ENCODE measurements at places on chromosomes 7 and 10. TPM values are rescaled to one million over a fixed set of nuclear protein-coding genes. Genes with fewer than 3 reads are reported as not detected.

Gene PPP1R3C
- total RNA-seq = 238 TPM

Gene ANKRD1
- 10.9 TPM for total RNA-seq

DNA sequence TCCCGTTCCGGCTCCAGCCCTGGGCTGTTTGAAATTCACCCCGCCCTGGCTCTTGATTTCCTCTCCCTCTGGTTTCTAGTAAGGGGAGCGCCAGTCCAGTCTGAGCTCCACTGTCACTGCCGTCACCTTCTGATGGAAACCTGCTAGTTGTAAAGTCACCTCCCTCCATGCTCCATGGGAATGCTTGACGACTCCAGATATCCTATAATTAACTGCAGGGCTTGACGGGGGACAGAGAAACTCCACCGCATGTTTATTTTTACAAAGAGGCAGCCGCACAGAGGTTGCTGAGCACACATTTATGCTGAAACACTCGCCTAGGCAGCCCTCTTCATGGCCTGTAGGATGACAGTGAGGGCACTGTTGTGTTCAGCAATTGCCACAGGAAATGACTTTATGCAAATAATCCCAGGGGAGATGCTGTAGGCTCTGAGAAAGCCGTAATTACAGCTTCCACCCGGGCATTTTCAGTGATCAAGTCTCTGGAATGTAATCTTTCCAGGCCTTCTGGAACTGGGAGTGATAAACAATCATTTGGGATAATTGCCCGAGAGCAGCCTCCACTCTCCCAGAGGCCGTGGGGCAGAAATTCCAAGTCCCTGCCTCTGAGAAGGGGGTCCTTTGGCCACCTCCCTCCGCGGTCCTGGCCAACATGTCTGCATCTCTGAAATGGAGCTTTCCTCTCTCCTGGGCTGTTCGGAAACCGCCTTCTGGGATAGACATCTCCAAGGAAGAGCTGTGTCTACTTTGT, 300.5 kb downstream of the KLF6 start:
- no peak overlapping the region for H3K27ac ChIP-seq
- H3K4me1 ChIP-seq = peaks cover 12% of the 10 kb centered on the region
- H3K36me3 ChIP-seq = no peaks in the 10 kb centered on the region
- peak; percentile 46 for DNase-seq
- H3K27me3 ChIP-seq = no peaks in the 10 kb centered on the region
- no peak overlapping the region for H3K4me3 ChIP-seq

Gene PTPN20
- total RNA-seq = 0.22 TPM

Gene AKR1D1
- total RNA-seq = not detected

DNA sequence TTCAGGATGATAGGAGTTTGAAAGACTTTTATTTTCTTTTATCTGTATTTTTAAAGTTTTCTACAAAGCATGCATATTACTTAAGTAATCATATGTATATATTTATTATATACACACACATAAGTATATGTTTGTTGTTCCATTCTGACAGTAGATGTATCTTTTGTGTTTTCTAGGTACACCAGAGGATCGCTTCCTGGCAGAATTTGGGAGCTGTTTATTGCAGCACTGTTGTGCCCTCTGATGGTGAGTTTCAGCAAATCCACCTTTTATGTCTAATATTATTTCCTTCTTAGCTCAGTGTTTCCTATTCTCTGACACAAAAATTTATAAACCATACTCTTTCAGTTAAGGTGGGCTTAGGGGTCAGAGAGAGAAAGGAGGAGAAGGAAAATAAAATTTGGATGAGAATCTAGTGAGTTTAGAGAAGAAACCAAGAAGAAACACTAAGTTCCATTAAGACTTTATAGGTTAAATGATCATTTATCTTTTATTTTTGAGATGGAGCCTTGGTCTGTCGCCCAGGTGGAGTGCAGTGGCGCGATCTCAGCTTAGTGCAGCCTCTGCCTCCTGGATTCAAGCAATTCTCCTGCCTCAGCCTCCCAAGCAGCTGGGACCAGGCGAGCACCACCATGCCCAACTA, 59.2 kb upstream of the OIT3 start:
- H3K4me3 ChIP-seq = no peak overlapping the region
- no peak overlapping the region for H3K27ac ChIP-seq
- no peaks in the 10 kb centered on the region for H3K36me3 ChIP-seq
- DNase-seq = peak; percentile 83
- peaks cover 19% of the 10 kb centered on the region for H3K4me1 ChIP-seq

Gene WNT16
- 0.22 TPM for total RNA-seq

Gene CALD1
- 674 TPM for total RNA-seq

Gene USP6NL
- 9.2 TPM for total RNA-seq

GRCh38 chr7:157151626-157152339, 13.1 kb downstream of the UBE3C start:
- DNase-seq = peak; percentile 4
- no peaks in the 10 kb centered on the region for H3K27me3 ChIP-seq

Data from GM23248 (cell line).